ENCODE measurements at places on chromosomes 1 and 21.

DNA sequence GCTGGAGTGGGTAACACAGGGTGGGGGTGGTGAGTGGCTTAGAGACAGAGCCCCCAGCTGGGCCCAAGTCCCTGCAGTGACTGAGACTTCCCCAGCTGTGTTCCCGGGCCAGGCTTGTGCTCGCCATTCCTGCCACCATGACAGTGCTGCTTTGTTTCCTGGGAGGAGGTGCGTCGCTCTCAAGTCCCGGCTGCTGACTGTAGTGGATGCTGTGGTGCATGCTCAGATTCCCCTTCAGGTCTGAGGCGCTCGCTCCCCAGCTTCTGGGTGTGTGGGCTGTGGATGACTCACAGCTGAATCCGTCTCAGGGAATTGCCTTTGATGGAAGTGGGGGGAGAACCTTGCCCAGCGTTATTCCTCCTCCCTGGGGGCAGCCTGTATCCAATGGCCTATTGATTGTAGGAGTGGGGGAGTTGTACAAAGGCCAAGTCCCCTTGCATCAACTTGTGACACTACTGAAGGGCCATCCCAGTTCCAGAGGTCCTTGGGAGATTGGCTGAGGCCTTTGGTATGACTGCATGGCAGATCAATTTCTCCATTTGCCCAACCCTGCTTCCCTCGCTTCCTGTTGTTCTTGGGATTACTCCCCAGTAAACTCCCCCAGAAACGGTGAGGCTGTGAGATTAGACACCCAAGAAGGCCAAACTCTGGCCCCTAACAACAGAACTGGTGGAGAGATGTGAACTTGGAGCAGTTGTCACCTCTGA lies 17.8 kb upstream of the POU3F1 start:
- no peak for DNase-seq

DNA sequence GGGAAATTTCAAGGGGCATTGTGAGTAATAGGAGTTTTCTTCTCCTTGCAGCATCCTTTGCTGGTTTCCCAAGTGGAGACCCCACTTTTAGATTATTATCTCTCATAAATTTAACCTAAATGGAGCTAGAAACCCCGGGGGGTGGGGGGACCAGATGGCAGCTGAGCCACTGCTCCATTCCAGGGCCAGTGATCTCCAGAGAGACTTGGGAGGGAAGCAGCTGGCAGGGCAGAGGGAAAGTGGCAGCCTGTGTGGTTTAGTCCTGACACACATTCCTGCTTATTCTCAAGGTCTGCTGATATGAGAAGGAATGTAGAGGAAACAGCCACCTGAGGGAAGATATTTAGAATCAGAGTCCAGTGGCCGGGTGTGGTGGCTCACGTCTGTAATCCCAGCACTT lies 16.3 kb downstream of the PCP4L1 start:
- DNase-seq, result no peak

GRCh38 chr1:27348861-27349783 lies 7.3 kb downstream of the SYTL1 start:
- no peak for DNase-seq

DNA sequence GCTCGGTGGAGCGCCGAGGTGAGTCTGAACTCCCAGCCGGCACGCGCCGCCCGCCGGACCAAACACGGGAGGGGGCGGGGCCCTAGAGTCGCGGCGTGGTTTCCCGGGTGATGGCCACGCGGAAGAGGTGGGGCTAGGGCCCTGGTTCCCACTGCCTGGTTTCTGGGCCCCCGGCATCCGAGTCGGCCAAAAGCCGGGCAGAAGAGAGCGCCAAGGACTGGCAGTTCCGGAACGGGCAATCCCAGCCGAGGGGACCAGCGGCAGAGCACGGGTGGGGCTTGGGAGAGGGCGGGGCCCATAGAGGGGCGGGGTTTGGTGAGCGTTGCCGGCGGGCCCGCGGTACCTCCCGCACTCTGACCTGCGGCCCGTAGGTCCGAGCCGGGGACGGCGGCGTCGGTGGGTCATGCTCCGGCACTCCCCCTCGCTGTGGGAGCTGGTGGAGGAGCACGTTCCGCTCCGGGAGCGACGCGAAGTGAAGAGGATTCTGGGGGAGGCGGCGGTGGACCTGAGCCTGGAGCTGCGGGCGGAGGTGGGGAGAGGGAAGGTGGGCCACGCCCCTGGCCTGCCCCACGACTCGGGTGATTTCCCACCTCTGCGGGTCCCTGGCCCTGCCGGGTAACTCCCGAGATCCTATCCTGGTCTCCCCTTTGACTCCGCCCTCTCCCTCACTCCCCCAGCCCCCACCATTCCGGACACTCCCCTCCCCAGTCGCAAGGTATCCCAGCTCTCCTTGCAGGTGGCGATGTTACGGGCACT lies at the start of gene CCDC24:
TSS of gene CCDC24 (plus strand) at position 124 of the 756 bp plus-strand sequence. CDS start at position 404, 280 bp downstream.
- no peak for DNase-seq

- DNase-seq, result no peak
These were observed 11.9 kb downstream of the NIPAL3 start for GRCh38 chr1:24427545-24427862.

- no peak for DNase-seq
These were observed 149.1 kb downstream of the NOS1AP start for GRCh38 chr1:162218546-162218945.

DNA sequence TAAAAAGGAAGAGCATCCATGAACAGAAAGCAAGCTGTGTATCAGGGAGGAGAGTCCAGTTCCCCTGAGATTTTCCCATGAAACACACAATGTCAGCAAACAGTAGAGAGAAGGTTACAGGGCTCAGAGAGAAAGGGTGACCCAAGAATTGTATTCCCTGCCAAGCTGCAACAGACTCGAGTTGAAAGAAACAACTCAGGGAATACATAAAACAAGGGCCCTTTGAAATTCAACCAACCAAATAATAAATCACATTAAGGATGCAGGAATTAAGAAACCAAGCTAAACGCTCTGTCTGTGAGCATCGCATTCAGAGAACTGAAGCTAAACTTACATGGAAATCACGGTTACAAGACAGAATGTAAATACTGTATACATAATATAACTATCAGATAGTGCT lies 20.2 kb downstream of the S100A16 start:
- no peak for DNase-seq

DNA sequence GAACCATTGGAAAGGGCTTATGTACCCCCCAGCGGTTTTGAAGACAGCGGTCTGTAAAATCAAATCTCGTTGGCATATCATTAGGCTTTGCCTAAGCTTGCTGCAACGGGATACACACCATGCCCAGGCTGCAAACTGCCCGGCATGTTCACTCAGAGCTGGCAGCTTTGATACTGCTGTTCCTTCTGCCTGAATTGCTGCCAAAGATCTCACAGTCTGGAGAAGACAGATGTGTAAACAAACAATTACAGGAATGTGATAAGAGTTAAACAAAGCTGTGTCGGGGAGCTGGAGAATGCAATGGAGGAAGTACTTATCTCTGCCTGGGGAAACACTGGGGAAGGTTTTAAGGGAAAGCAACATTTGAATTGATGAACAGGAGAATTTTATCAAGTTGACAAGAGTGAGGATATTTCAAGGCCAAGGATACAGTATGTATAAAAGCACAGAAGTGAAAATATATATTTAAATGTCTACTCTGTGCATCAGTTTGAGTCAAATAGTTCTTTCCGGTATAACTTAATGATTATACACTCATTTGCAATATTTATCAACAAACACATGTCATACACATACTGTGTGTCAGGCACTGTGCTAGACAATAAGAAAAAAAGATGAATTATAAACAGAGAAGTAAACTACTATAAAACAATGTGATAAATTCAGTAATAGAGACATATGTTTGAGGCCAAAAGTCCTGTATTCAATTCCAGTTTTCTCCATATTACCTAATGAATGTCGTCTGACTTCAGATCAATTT lies 29.9 kb downstream of the CHML start:
- DNase-seq, result no peak

GRCh38 chr1:91798241-91798648 lies 87.7 kb downstream of the TGFBR3 start:
- no peak for DNase-seq

DNA sequence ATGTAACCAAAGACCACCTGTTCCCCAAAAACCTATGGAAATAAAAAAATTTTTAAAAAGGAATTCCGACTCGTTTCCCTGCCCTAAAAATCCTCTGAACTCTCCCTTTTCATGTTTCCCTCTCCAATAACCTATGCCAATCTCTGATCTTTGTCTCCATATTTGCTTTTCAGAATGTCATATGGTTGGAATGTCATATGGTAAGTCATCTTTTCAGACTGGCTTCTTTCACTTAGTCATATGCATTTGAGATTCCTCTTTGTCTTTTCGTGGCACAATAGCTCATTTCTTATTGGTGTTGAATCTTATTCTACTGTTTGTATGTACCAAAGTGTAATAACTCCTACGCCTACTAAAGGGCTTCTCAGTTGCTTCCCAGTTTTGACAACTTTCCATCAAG lies 117.5 kb downstream of the BACH1 start:
- DNase-seq, result no peak

- DNase-seq, result no peak
These were observed 5.6 kb downstream of the OLIG2 start for GRCh38 chr21:33031152-33031911.

- no peak for DNase-seq
These were observed 100.2 kb downstream of the TNFSF18 start for GRCh38 chr1:172950528-172950927.

GRCh38 chr1:172818841-172819527 lies 160.1 kb downstream of the FASLG start:
- DNase-seq, result peak; percentile 10

- DNase-seq, result no peak
These were observed 45.1 kb upstream of the ACTRT2 start for GRCh38 chr1:2976180-2976562.

Data from esophagus squamous epithelium (tissue), 5 donors.